ENCODE measurements at places on chromosomes 3 and 15.

DNA sequence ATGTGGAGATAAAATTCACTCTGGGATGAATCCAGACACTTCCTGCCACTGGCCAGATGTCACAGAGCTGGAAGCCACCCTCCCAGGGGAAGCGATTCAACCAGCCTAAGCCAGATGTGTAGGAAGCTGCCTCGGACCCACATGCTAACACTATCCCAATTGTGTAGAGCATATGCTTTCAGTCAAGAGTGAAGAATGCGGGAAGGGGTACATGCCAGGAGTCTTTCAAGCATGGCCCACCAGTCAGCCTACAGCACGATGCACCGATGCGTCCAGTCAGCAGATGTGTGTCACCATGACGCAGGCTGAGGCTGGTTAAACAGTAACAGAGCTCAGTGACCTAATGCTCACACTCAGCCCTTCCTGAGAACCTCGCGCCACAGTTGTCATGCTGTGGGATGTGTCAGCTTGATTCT, 38.8 kb upstream of the BNC1 start:
- no peak for DNase-seq

GRCh38 chr3:138850151-138850550, 15.4 kb upstream of the PIK3CB start:
- no peak for DNase-seq

- no peak for DNase-seq
These were observed 103.5 kb downstream of the ASB7 start for GRCh38 chr15:100705841-100706240.

DNA sequence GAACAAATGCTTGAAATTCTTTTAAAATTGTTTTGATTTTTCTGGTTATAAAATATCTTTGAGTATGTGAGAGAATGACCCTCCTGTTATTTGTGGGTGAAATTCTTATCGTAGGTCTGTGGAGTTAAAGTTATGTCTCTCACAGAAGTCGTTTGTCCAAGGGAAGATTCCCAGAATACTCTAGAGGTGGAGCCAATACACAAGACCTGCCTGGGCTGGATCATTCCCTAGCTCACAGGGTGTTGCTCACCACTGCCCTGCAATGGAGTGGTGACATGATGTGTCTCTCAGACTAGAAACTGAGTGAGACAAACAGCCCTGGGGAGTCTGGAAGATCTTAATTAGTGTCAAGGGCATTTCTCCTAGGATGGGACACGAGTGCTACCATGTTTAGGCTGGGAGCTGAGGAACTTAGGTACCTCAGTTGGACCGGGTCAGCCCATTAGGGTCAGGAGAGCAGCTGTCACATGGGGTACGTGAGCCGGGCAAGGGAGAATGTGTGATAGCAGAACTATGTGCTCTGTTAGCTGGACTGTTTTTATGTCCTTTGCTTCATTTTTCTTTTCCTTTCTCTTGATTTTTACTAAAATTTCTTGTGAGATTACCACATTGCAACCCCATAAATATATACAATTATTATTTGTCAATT, 53.6 kb upstream of the MYO5C start:
- DNase-seq = no peak

DNA sequence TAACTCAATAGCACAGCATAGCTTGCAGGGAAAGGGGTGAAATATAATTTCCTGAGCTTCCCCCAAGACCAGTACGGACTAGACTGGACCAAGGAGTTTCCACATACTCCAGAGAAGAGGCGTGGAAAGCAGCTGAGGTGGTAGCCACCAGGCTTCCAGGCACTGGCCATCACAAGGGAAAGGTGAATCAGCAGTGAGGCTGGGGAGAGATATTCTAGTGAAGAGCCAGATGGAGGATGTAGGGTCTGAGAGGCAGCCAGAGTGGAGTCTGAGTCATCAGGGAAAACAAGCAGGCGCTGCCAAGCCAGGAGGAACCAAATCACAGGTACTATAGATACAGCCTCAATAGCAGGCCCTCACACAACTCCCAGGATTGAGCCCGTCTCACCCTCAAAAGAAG, 9.6 kb upstream of the RASA2 start:
- DNase-seq = no peak

DNA sequence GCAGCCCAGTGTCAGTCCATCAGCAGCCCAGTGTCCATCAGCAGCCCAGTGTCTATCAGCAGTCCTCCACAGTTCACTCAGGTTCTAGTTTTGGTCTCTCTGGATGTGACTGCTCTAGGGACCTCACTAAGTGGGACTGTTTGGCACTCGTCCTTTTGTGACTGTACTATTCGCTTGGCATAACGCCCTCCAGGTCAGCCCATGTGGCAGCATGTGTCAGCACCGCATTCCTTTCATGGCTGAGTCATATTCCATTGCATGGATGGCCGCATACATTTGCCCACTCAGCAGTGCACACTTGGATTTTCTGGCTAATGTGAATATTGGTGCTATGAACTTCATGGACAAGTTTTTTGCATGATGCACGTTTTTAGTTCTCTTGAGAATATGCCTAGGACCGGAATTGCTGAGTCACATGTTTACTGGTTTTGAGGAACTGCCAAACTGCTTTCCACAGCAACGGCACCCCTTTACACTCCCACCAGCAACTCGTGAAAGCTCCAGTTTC, 16.4 kb downstream of the CHST13 start:
- no peak for DNase-seq

DNA sequence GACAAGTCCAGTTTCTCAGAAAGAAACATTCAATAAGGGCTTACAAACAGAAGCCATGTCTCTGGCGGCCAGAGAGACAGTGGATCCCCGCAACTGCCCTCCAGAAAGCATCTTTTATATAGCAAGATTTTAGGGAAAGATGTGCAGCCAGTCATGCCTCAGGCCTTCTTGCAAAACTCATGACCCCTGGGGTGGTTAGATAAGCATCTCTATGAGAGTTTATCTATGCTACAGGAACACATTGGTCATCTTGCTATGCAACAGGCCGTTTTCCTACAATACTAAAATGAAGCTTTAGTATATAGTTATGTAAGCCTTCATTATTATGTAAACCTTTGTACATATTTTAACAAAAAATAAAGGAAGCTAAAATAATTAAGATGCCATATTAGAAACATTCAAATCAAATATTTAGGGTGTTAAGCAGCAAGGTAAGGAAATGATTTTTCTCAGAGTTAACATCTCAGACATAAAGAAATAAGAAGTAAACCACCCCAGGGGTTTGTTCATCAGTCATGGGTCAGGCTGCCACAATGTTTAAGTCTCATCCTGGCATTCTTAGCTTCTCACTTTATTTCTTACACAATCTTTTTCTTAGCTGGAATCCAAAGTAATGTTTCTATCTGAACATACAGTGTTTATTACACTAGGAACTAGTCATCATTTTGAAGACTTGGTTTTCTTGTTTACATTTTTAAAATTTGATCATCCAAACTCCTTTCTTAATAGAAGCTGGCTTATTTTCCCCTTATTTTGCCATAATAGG, 6.3 kb upstream of the FSIP1 start:
- DNase-seq = no peak

- DNase-seq = no peak
These were observed 3.6 kb downstream of the RNF168 start for GRCh38 chr3:196499807-196500524.

GRCh38 chr15:73751899-73752805, 999 bp downstream of the INSYN1 start:
- no peak for DNase-seq

DNA sequence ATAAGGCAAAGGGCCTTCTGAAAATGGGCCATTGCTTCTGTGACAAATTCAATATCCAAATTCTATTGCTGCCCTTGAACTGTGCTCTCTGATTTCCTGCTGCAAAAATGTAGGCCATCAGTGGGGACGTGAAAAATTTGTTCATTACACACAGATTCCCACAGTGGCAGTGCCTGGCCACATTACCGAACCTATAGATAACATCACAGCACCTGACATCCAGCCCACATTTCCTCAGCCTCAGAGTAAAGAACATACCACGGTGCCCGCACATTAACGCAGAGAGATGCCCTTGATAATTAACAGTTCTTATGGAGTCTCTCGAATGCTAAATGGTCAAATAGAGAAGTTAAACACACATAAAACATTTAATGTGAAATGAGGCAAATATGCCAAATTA, 931.6 kb upstream of the CFAP20DC start:
- no peak for DNase-seq

DNA sequence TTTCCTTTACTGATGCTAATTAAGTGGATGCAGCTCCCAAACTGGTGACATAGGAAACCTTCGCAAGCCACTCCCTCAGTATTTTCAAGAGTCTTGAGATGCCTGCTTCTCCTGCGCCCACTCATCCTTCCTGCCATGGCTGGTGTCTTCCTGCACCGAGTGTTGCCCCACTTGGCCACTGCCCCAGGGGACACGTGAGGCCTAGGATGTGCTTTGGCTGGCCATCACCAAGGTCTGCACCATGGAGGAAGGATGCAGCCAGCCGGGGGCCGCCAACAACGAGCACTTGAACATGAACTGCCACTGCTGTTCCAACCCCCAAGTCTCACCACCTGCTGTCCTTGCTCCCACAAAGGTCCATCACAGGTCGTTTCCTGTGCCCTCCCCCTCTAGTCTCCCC, 34.1 kb downstream of the EPHB3 start:
- DNase-seq = no peak

GRCh38 chr15:95405447-95405846, 925.1 kb upstream of the NR2F2 start:
- no peak for DNase-seq

GRCh38 chr15:42584031-42584765, 8.8 kb downstream of the STARD9 start:
- DNase-seq = no peak

DNA sequence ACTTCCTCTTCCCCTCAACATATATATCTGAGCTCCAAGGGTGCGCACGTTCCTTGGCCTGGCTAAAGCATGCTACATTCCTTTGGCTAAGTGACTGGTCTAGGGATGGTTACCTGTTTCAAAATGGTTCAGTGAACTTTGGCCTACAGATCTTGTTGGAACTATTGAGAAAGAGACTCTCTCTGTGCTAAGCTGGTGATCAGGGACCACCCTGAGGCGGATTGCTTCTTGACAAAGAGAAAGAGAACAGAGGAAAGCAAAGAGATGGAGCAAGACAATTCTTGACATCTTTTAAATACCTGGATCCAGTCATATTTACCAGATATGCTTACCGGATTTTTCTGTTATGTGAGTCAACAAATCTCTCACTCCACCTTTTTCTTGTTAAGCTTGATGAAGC, 123.1 kb downstream of the CHST2 start:
- DNase-seq = no peak

DNA sequence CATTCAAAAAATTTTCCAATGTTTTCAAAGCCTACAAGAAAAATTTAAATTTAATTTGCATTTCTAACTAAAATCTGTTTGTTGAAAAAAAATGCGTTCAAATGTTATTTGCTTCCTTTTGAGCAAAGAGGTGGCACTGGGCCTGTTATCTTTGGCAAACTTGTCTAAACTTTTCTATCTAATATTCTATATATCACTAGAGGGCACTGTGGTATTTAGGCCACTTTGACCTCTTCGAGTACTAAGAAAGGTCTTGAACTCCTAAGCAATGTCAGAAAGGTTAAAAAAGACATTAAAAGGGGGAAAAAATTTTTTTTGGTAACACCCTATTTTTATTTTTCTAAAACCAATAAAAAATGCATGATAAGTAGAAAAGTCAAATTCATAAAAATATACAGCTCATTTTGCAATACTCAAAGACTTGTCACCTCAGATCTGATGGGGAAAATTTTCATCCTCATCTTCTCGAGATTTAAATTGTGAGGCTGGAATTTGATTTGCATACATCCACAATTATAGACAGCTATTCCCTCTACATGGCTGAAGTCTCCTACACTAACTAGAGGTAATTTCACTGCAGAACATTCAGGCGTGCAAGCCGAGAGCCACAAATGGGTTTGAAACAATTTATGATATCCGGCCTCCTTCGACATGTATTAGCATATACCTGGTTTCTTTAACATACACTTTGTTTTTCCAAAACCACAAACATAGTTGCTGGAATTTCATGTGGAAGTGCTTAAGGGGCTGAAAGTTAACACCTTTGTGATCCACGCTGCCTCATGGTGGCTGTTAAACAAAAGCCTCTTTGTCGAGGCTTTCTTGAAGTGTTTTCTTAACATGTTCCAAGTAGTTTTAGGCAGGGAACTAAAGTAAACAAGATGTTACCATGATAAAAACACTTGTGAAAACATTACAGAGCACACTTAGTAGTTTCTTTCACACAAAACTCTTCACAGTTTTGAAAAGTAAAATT, 576.4 kb downstream of the FOXP1 start:
- no peak for DNase-seq

GRCh38 chr15:41512512-41512939, 1.1 kb downstream of the LTK start:
- DNase-seq = no peak

GRCh38 chr15:81784751-81785150, 261.1 kb downstream of the MEX3B start:
- DNase-seq = no peak

- DNase-seq = no peak
These were observed 125.6 kb downstream of the SRGAP3 start for GRCh38 chr3:9123840-9124239.

DNA sequence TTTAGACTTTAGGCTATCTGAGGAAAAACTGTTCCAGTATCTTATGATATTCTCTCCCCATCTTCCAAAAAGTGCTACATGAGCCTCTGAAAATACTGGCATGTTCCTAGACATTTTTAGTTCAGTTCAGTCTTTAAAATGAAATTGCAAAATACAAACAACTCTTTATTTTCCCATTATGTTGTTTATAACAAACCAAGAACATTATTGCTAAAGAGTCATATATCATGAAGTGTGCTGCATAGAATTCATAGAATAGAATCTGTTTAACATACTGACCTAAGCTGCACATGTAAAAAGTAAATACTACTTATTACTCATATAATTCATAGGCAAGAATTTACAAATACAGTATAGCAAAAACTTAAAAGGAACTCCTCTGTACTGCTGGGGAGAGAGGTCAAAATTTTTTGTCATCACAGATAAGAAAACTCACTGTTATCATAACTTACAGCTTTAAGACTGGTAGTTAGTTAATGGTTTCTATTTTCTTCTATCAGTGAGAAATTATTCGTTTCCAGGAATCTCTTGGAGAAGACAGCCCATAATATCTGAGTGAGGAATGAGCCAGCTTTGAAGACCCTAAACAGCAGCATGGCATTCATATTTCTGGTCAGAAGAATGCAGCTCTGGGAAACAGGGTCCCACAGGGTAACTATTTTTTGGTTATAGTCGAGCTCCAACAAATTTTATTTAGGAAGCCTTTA, 32.2 kb downstream of the FILIP1L start:
- no peak for DNase-seq

Data from stimulated activated CD4-positive, alpha-beta T cell treated with anti-CD3 and anti-CD28 coated beads, Interleukin-15, amount 100 ng/mL, for 1 hour (primary cell).